ENCODE measurements at places on chromosomes 2 and 18.

- no peak for DNase-seq
Observed at GRCh38 chr18:4004183-4004829, 450.8 kb downstream of the DLGAP1 start.

DNA sequence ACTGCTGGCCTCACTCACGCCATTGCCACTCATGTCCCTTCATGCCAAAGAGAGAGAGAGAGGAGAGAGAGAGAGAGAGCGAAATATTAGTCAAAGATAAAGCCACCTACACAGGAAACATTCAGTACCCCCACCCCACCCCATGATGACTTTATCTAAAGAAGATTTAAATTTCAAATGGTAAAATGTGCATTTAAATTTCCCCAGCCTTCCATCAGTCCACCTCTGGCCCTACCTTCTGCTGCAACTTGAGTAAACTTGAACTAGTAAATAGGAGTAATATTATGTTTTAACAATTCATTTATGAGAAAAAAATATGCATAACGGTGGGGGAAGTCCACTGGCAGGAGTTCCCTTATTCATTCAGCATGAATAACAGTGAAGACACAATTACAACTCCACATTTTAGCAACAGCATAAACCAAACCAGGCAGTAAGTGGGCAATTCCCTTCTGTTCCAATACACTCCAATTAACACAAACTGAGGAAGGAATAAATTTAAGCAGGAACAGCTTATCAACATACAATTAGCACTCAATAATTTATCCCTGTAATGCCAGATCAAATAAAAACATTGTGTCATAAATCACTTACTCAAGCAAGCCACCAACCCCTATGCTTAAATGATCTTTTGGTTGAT, 264.2 kb downstream of the LNPK start:
- DNase-seq, result no peak

DNA sequence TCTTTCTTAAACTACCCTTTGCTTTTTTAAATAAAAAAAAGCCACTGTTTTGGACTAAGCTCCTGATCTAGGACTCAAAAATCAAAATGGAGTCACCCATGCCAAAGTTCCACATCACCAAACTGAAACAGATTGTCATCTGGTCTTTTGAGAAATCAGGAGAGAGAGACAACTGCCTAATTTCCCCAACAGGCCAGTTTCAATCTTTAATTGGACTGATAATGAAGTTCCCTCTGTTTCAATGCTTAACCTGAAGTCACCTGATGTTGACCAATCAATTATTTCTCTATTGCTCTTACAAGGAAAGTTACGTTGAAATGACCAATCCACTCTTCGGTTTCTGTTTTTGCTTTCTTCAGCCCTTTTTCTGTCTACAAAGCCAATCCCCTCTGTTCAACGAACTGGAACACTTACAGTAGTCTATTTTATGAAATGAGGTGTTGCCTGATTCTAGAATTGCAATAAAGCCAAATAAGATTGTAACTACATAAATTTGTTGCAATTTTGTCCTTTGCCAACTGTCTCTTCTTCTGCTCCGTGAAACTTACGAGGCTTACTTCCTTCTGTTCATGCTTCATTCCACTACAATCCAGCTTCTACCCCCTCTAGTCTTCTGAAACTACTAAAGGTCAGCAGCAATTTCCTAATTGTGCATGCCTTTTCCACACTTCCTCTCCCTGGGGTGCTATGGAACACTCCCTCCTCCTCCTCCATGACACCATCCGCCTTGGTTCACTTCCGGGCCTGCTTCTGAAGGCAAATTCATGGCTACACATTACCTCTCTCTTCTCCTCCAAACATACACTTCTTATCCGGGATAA, 95.2 kb upstream of the CD302 start:
- no peak for DNase-seq

DNA sequence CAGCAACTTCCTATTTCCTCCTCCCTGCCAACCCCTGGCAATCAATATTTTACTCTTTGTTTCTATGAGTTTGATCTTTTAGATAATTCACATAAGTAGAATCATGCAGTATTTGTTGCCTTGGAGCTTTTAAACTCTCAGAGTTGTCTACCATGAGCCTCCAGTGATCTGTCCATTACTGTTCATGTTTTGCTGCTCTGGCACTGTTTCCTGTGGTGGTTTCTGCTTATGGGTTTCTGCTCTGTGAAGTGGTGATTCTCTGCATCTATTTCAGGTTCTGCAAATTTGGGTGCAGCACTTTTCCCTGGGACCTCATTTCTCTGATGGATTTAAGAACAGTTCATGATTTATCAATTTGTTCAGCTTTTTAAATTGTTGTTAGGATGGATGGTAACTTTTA, 908.1 kb upstream of the FANCL start:
- no peak for DNase-seq

- DNase-seq, result peak; percentile 38
Observed at GRCh38 chr18:50091509-50092244, 103.3 kb downstream of the MYO5B start.

DNA sequence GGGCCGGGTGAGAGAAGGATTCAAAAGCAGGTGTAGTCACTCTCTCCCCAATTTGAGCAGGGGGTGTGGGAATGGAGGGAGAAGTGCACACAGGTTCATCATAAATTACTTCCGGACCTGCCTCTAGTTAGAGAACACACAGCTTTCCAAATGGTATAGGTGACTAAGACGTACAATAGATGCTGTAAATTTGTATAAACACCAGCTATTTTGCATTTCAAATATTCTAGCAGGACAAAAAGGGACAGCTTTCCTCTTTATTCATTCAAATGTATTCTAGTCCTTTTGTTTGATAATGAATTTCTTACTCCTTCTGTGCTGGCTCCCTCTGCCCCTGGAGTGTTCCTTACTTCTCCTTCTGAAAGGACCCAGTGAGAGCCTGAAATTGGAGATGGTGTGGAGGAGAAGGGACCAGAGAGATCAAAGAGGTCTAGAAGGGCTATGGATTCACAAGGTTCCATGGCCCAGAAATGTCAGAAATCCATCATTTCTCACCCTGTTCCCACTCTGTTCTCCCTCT, 53.2 kb upstream of the SH3BP4 start:
- DNase-seq, result no peak

- DNase-seq, result no peak
Observed at GRCh38 chr2:100801402-100801801, 18.5 kb upstream of the NPAS2 start.

DNA sequence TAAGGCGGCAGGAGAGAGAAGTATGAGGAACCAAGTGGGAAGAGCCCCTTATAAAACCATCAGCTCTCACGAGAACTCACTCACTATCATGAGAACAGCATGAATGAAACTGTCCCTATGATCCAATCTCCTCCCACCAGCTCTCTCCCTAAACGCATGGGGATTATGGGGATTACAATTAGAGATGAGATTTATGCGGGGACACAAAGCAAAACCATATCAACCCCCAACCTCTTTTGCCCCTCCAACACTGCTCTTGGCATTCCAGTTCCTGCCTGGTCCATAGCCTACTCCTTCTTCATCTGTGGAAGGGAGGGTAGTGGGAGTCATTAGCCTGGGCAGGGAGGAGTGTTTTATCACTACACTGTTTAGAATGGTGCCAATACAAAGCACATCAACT, 1.4 kb upstream of the EHD3 start:
- DNase-seq, result no peak

GRCh38 chr2:178666458-178666857, 140.8 kb downstream of the TTN start:
- no peak for DNase-seq

GRCh38 chr2:237170020-237170419, 84.3 kb downstream of the COPS8 start:
- no peak for DNase-seq

GRCh38 chr2:15169326-15170069, 391.6 kb downstream of the NBAS start:
- no peak for DNase-seq

GRCh38 chr2:169664978-169665930, 29.0 kb downstream of the CFAP210 start:
- no peak for DNase-seq

DNA sequence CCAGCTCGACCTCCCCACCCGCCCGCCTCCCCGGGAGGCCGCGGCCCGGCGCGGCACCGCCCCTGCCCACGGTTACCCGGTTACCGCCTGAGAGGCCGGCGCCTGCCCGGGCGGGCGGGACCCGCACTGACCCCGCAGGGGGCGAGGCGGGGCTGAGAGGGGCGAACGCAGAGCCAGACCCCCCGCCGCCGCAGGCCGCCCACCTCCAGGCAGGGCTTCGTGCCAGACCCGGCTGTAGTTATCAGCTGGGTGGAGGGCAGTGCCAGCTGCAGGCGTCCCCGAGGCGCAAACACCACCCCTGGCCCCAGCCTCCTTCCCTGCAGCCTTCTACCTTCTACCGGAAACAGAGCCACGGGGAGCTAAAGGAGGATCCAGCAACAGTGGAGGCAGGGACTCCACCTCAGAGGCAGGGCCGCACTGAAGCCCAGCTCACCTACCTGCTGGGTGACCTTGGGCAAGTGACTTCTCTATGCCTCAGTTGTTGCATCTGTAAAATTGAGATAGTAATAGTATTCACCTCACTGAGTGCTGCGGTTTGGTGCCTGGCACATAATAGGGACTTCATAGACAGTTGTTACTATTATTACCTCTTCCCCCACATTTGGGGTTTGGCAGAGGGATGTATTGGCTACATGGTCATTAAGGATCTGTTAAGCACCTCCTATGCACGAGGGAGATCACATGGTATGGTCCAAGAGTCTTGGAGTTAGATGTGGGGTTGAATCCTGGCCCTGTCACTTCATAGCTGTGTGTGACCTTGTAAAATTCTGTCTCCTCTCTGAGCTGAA, 231.6 kb upstream of the SMAD2 start:
- DNase-seq, result no peak

- DNase-seq, result no peak
Observed at GRCh38 chr2:191125646-191126045, 25.1 kb downstream of the STAT4 start.

GRCh38 chr2:48175254-48175653, 269.0 kb upstream of the FBXO11 start:
- DNase-seq, result no peak

DNA sequence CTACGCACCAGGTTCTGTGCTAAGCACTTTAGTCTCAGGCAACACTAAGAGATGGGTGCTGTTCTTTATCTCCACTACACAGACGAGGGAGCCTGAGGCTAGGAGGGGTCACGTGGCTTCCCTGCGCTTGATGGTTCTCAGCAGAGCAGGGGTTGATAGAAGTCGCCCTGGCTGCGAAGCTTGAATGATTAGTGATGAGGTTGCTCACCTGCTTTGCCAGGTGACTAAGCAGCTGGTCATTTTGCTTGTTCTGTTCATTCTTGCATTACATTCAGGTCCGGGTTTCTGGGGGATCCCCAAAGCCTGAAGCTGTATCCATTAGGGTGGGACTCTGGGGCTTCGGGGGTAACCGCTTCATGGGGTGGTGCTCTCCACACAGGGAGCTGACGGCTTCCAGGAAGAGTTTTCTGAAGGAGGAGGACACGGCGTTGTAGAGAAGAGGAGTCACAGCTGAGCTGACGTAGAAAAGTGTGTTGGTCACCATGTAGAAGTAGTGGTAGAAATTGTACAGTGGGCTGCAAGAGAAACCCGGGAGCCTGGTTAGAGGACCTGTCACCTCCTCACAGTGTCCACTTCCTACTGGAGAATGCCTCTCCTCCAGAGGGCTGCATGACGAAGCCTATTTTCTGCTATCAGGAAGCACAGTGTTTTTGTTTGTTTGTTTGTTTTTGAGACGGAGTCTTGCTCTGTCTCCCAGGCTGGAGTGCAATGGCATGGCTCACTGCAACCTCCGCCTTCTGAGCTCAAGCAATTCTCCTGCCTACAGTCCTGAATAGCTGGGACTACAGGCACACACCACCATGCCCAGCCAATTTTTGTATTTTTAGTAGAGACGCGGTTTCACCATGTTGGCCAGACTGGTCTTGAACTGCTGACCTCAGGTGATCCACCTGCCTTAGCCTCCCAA, 11.5 kb downstream of the NTSR2 start:
- DNase-seq, result no peak

DNA sequence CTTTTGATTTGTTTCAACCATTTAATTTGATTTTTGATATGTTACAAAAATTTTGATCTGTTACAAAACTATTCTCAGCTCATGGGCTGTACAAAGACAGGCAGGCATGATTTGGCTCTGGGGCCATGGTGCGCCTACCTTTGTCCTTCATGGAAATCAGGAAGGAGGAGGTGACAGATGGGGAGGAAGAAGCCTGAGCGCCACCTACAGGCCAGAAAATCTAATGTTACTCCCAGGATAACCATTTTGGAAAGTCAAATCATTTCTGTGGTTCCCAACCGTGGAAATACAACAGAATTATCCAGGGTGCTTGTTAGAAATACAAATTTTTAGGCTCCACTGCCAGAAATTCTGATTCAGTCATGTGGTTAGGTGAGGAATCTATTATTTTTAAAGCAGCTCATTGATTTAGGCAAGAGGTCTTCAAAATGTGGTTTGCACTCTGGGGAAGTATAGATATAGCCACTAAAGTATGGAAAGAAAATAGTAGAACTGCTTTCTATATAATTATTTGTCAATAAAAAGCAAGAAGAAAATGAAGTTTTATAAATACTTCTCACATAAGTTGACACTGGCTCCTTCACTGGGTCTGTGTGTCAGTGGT, 93.9 kb downstream of the EVA1A start:
- DNase-seq, result peak; percentile 74

GRCh38 chr2:200041639-200042038, 86.3 kb downstream of the MAIP1 start:
- no peak for DNase-seq

GRCh38 chr2:48943436-48943835, 187.9 kb upstream of the LHCGR start:
- DNase-seq, result no peak

DNA sequence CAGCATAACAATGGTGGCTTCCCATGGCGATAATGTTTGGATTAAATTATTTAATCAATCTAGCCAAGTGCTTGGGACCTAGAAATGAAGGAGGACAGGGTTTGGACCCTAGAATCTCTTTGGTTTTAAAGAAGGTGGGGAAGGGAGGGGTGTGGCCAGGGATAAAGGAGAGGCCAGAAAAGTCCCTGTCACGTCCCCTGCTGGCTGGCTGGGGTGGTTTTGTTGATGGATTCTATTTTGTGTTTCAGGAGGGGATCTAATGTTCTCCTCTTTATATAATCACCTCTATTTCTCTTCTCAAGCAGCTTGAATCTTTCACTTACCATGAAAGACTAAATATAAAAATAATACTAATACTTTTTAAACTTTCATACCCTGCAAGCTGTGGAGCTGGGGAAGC, 52.6 kb upstream of the GALR1 start:
- DNase-seq, result no peak

DNA sequence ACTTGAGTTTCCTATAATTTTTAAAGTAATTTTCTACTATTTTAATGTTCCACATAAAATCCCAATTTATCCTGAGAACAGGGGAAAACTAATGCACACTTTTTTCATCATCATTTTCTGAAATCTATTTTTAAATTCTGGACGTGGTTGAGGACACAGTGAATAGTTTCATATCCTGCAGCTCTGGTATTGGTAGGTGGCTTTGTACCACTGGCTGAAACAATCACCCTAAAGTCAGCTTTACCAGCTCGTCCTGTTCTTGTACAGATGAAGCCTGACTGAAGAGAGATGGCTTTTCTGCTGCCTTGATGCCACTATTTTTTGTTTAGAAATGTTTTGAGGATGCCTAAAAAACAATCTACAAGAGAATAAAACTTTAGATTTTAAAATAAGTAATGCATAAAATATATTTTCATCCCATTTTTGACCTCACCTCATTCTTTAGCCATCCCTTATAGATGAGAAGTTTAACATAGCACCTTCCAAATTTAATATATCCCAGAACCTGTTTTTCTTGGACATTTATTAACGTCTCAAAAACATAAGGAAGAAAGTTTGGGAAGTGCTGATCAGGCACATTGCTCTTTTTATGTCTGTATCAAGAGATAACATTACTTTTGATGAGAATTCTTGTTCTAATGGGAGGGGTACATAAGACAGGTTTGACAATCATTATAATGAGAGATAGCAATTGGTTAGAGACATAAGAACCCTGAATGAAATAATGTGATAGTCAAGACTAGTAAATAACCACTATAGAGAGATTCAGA, 80.9 kb downstream of the GALNT1 start:
- no peak for DNase-seq

Measured in HAP-1 (cell line).